CD4-positive, alpha-beta T cell treated with Interferon gamma for 1 hour (primary cell): ENCODE measurements at places on chromosomes 3 and 15.

GRCh38 chr3:112610121-112610520 is 30.8 kb downstream of the CCDC80 start:
- no peak for DNase-seq

- DNase-seq, result no peak
Measured at GRCh38 chr3:126064627-126065258, 19.2 kb downstream of the SLC41A3 start.

GRCh38 chr3:13420831-13421765 is 976 bp upstream of the NUP210 start:
- peak; percentile 87 for DNase-seq

GRCh38 chr3:171732756-171733155 is 77.5 kb downstream of the PLD1 start:
- no peak for DNase-seq

- no peak for DNase-seq
Measured at GRCh38 chr3:4224331-4224730, 78.8 kb upstream of the SETMAR start.

DNA sequence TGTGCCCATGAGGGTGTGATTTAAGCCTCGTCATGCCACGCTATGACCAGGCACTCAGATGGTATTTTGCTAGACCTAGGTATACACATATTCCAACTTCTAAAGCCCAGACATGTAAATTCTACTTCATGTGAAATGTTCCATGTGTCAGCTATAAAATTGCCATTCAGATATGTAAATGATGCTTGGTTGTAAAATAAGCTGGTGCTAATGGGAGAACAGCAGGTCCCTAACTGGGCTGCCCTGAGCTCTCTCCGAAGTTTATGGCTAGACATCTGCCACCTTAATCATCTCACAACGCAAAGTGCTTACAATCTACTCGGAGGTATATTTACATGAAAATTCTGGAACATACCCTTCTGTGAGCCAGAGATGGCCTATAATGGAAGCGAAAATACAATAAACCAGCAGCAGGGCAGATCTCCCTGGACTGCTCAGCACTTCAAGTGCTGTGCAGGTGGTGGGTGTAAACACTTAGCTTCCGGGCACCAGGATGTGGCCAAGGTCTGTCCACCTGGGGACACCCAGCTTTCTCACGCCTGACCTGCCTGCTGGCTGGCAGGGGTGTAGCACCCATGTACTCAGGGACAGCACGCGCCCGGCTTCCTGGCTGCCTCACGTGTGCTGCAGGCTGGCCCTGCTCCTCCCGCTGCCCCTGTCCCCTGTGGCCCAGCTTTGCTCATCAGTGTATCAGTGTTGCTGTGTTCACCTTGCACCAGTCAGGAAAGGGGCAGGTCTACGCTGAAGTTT is 82.0 kb downstream of the CHDH start:
- no peak for DNase-seq

GRCh38 chr3:155744010-155744625 is 753 bp downstream of the PLCH1 start:
- peak; percentile 31 for DNase-seq

GRCh38 chr3:175121225-175121624 is 262.1 kb downstream of the NAALADL2 start:
- DNase-seq, result no peak
